ENCODE measurements at places on chromosomes 16 and 17.

DNA sequence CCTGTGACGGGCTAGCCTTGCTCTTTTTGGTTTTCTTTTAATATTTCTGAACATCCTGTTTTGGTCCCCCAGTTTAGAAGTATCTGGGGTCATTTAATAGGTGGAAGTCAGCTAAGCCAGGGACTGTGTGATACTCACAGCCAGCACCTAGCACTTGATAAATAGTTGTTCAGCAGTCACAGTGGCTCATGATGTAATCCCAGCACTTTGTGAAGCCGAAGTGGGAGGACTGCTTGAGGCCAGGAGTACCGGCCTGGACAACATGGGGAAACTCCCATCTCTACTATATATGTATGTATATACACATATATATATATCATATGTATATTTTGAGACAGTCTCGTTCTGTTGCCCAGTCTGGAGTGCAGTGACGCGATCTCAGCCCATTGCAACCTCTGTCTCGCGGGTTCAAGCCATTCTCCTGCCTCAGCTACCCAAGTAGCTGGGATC lies 1.8 kb upstream of the ZNRF1 start:
- DNase-seq, result no peak

- DNase-seq, result no peak
Observed at GRCh38 chr17:4584917-4585637, 748 bp downstream of the SMTNL2 start.

- DNase-seq, result no peak
Observed at GRCh38 chr17:77209330-77209748, 68.6 kb downstream of the SEC14L1 start.

DNA sequence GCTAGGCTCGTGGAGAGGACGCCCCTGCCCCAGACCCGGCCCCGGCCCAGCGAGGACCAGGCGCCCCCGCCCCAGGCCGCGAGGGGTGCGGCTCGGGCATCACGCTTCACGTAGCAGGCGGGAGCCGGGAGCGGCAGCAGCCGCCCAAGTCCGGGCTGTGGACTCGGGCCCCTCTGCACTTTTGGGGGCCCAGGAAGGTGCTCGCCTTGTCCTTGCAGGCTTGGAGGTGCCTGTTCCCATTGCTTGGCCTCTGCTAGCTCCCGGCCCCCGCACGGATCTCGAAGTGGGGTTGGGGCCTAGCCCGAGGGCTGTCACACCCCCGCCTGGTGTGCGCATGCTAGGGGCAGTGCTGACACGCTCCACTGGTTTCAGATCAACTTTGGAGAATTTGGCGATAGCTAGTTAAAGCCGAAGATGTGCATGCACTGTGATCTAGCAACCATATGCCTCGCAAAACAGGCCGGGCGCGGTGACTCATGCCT lies 55.7 kb downstream of the WSB1 start:
- no peak for DNase-seq

DNA sequence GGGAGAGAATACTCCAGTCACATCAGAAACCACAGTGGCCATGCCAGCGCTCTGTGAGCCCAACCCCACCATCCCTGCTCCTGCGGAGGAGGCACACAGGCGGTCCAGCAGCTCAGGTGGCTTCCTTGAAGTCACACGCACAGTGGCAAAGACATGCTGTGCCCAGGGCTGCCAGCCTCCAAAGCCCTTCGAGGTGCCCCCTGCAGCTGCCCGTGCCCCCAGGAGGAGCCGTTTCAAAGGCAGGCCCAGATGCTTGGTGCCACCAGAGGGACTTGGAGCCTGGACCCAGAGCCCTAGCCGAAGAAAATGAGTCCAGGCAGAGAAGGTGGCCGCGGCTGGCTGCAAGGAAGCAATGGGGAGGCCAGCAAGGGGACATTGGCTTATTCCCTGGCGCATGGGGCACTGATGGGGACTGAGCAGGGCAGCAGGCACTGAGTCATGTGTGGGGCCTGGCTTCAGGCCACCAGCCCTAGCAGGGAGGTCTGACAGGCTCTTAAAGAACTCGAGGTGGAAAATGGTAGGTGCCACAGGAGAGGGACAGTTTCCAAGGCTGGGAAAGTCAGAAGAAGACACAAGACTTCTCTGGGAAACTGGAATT lies 17.2 kb upstream of the CACNG1 start:
- no peak for DNase-seq

DNA sequence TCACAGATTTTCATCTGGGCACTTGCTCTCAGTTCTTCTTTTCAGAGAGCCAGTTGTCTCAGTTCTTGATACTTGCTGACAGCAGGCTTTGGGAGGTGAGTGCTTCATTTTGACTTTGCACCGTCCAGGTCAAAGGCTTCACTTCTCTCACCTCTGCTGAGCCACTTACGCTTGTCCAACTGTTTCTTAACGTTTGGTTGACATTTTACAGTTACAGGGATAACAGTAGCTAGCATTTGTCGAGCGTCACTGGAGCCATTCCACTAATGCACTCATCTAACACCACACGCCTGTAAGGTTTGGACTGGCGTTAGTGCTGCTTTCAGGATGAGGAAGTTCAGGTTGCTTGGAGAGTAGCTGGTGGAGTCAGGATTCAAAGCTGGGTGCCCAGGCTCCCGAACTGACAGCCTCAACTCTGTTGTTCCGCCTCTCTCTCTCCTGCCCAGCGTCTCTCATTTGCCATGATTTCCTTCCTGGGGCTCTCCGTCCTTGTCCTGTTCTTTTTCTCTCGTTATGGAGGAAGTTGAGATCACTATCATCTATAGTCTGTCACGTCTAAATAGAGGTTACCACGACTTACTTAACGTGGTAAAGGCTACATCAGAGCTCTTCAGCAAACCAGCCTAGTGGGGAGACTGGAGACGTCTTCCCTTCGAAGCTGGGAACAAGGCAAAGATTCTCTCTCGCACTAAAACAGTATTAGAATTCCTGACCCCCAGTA lies 220.8 kb downstream of the RPTOR start:
- no peak for DNase-seq

- no peak for DNase-seq
Observed at GRCh38 chr17:14741491-14741890, 440.6 kb downstream of the HS3ST3B1 start.

All from T-helper 2 cell (primary cell).